GOT3 (cell line): ENCODE measurements at places on chromosomes 12 and 14.
A peak's percentile ranks its signal among the peaks of the same experiment; 100 is the strongest.

DNA sequence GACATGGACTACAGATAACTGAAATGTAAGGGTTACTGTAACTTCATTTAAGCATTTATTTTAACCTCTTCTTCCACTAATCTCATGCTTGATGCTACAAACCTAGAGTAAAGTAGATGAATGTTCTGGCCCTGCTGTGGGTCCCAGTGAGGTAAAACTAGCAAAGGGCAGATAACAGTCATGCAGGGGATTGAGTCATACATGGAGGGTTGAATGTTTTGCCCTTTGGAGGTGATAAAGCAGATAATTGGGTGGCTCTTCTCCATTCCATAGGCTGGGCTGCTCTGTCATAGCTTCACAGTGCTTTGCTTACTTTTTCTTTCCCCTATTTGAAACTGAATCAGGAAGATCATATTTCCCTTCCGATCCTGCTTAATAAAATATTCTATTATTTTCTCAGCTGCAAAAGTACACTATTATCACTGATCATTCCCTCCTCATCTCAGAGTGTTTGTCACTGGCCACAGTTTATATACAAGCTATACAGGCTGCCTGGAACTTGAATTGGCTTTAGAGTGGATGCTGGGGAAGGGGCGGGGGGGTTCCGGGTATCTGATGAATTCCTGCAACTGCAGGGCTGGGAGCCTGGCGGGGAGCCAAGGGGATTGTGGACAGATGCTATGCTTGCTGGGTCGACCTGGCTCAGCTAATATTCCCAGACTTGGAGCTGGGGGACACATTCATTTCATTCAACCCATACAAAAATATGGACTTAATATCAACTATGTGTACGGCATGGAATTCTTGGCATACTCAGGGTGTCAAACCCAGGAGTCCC is 235.1 kb downstream of the NRXN3 start:
- no peak for DNase-seq

DNA sequence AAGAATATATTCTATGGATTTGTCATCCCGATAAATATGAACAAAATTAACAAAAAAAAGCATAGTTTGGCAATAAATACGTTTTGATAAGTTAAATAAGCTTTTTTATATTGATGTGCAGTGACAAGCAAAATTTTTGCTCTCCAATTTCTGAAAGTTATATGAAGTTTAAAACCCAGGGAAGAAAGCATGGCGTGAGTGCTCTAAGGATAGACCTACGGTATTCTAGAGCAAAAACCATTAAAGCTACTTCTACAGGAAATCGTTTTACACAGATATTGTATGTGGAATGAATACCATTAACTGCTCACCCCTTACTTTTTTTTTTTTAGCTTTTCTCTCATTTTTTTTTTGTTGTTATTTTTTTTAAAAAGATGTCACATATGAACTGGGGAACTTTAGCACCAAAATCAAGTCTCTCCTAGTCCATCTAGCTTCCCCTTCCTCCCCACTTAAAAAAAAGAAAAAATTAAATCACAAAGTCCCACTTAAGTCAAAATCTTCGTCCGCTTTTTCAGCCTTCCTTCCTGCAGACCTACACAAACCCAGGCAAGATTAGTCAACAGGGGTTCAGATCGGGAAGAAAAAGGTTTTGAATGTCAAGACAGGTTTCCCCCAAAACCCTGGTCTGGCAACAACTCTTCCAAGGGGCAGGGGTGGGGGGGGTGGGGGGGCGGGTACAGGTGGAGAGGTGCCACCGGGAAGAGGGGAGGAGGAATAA is 4.4 kb downstream of the ZFP36L1 start:
- no peak for DNase-seq

GRCh38 chr14:100858838-100859220 is 32.9 kb downstream of the MEG3 start:
- DNase-seq, result no peak

- peak; percentile 83 for DNase-seq
Observed at GRCh38 chr12:46370792-46371717, 1.5 kb downstream of the SLC38A2 start.

GRCh38 chr14:52333108-52333507 is 19.0 kb downstream of the PTGER2 start:
- no peak for DNase-seq

DNA sequence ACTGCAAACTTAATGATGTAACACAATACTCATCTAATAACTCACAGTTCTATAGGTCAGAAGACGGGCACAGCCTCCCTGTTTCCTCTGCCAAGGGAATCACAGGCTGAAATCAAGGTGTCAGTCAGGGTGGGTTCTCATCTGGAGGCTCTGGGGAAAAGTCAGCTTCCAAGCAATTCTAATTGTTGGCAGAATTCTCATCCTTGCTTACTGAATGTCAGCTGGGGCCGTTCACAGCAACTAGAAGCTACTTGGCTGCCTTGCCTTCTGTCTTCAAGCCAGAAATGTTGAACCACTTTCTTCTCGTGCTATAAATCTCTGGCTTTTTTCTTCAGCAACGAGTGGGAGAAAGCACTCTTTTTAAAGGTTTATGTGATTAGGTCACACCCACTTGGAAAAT is 80.1 kb upstream of the PDZRN4 start:
- no peak for DNase-seq

DNA sequence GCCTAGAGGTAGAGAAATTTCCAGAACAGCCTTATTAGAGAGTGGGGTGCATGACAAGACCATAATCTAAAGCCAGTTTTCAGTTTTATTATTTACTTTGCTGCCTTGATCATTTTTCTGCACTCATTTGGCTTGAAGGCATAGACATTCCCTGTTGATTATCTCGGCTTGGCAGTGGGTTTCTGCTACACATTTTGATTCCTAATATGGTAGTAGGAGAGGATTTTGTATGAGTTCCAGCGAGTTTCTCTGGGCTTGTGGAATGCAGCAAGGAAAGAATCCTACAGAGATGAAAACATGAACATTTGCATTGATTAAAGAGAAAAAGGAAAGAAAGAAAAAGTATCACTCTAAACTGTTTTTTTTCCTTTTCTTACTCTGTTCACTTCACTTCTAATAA is 281.2 kb downstream of the PAWR start:
- DNase-seq, result no peak

DNA sequence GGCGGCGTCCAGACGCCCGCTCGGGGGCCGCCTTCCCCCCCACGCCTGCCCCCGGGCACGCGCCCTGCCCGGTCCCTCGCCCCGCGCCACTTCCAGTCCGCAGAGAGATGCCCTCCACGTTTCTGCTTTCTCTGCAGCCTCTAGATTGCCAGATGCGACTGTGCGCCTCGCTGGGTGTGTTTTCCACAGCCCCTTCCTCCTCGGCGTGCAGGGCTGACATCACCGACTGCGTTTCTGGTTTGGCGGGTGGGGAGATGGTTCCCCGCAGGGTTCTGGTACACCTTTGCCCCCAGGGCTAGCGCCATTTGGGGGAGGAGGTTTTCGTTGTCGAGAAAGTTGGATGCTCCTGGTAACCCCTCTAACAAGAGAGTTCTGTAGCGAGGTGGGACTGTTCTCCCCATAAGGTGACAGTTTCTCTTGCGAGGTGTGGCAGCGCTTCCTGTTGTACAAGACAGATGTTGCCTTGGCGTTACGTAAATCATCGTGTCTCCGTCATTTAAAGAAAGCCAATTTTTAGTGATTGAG is 1.5 kb downstream of the CALM1 start:
- DNase-seq, result no peak

DNA sequence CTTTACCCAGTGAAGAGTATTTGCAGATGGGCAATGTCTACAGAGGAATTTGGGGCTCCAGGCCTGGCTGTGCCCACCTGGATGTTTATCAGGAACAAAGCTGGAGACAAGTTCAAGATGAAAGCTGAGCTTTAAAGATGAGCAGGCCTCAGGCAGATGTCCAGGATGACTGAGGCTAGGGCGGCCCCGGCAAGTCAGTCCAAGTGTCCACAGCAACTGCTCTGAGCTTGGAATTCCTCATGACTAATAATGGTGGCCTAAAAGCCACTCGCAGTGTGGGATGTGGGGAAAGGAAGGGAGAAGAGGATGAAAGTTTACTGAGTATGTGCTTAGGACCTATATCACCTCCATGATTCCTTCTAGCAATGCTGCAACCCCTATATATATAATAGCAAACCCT is 128.2 kb upstream of the NOS1 start:
- DNase-seq, result no peak
